ENCODE measurements at places on chromosomes 3 and 15.

DNA sequence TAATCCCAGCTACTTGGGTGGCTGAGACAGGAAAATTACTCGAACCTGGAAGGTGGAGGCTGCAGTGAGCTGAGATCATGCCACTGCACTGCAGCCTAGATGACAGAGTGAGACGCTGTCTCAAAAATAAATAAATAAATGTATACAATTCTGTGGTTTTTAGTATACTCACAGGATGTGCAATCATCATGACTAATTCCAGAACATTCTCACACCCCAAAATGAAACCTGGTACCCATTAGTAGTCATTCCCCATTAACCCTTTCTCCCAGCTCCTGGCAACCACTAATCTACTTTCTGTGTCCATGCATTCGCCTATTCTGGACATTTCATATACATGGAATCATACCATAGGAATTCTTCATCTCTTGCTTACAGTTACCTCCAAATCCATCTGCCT is 44.5 kb downstream of the LRRFIP2 start:
- no peak for DNase-seq
- no peak overlapping the region for H3K27ac ChIP-seq
- no peaks in the 10 kb centered on the region for H3K27me3 ChIP-seq

DNA sequence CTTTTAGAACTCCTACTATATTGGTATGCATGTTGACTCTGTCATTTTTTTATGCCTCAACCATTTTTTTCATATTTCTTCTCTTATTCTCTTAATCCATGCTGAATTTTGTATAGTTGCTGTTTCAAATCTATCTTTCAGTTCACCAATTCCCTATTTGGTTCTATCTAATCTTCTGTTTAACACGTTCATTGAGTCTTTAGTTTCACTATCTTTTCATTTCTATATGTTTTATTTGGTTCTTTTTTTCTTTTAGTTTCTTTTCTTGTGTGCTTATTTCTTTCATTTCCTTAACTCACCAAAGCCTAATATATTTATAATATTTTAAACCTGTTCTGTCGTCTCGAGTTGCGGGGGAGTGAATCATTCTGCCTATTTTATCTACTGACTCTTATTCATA is 8.0 kb downstream of the AQP9 start:
- no peak overlapping the region for H3K4me3 ChIP-seq
- H3K36me3 ChIP-seq: no peaks in the 10 kb centered on the region
- H3K27me3 ChIP-seq: no peaks in the 10 kb centered on the region
- no peak for DNase-seq
- no peaks in the 10 kb centered on the region for H3K4me1 ChIP-seq
- H3K27ac ChIP-seq: no peak overlapping the region

DNA sequence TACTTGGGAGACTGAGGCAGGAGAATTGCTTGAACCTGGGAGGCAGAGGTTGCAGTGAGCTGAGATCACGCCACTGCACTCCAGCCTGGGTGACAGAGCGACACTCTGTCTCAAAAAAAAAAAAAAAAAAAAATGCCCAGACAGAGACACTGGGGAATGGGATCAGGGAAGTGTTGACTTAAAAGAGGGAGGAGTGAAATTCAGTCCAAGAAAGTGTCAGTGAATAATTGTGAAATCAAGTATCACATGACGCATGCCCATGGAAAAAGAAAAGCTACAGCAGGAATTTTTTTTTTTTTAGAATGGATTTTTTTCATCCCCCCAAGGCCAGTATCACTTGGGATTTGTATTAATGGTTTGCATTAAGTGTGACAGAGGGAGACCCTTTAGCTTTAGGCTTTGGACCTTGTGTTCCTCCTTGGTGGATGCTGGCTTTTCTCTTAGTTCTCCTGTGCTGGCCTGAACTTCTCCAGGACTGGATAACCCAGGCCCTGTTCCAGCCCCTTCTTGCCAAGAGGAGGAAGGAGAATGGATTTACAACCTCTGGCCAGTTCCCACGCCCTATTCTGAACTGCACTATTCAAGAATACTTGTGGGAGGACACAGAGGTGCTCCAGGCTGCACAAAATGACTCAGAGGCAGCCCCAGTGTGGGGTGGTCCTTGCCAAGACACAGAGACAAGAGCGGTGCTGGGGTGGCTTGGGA is 36.7 kb upstream of the ZNF774 start:
- DNase-seq: peak; percentile 92
- H3K36me3 ChIP-seq: no peaks in the 10 kb centered on the region
- no peak overlapping the region for H3K4me3 ChIP-seq
- no peaks in the 10 kb centered on the region for H3K27me3 ChIP-seq

DNA sequence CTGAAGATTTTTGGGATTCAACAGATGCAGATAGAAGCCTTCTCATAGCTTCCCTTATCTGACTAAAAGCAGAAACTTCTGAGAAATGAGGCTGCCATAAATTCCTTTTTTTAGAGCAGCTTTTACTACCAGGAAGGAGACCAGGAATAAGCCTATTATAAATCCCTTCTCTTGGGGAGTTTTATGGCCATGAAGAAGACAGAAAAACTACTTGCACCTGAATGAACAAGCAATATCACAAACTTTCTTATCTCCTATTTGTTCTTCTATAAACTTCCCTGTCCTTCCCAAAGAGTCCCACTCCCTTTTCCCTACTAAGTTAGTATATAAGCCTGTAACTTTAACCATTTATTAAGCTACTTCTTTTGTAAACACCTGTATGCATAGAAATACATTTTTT is 603.1 kb downstream of the NSUN3 start:
- no peaks in the 10 kb centered on the region for H3K36me3 ChIP-seq
- H3K27me3 ChIP-seq: no peaks in the 10 kb centered on the region
- H3K4me3 ChIP-seq: no peak overlapping the region
- H3K4me1 ChIP-seq: no peaks in the 10 kb centered on the region

GRCh38 chr3:53045518-53046170 is at the start of gene SFMBT1:
Gene SFMBT1, minus strand, starts transcription at chr3:53046073. Its CDS starts 76,945 bp downstream, at chr3:52969128.
- peak within 1 kb of the TSS; percentile 95 for H3K4me3 ChIP-seq
- H3K27me3 ChIP-seq: peaks cover 81% of the 10 kb centered on the region
- H3K36me3 ChIP-seq: no peaks in the 10 kb centered on the region
- peak; percentile 73 for DNase-seq
- no peaks in the 10 kb centered on the region for H3K4me1 ChIP-seq

GRCh38 chr3:20422391-20422790 is 236.4 kb upstream of the SGO1 start:
- H3K27ac ChIP-seq: no peak overlapping the region
- H3K4me3 ChIP-seq: no peak overlapping the region
- no peaks in the 10 kb centered on the region for H3K36me3 ChIP-seq
- no peaks in the 10 kb centered on the region for H3K27me3 ChIP-seq

GRCh38 chr3:72750405-72750965 is 97.8 kb downstream of the SHQ1 start:
- no peaks in the 10 kb centered on the region for H3K36me3 ChIP-seq
- no peak overlapping the region for H3K4me3 ChIP-seq
- no peaks in the 10 kb centered on the region for H3K27me3 ChIP-seq
- peaks cover 11% of the 10 kb centered on the region for H3K4me1 ChIP-seq
- no peak for DNase-seq

Measured in cardiac muscle cell (in vitro differentiated cells and primary cell).